ENCODE measurements at places on chromosomes 7 and 10.

GRCh38 chr7:4136036-4136435, 546.1 kb upstream of the FOXK1 start:
- DNase-seq = no peak

DNA sequence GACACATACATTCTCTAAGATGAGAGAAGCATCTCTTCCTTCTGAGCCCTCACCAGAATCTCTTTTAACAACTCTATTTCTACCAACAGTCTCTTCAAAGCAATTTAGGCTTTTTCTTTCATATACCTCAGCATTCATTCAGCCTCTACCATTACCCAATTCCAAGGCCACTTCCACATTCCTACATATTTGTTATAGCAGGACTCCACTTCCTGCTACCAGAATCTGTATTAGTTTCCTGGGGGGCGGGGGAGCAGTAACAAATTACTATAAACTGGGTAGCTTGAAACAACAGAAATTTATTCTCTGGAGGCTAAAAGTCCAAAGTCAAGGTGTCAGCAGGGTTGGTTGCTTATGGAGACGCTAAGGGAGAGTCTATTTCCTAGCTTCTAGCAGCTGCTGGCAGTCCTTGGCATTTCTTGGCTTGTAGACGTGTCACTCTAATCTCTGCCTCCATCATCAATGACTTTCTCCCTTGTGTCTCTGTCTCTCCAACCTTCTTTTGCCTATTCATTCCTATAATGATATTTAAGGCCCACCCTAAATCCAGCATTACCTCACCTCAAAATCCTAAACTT, 7.4 kb downstream of the PRPS1L1 start:
- no peak for DNase-seq

DNA sequence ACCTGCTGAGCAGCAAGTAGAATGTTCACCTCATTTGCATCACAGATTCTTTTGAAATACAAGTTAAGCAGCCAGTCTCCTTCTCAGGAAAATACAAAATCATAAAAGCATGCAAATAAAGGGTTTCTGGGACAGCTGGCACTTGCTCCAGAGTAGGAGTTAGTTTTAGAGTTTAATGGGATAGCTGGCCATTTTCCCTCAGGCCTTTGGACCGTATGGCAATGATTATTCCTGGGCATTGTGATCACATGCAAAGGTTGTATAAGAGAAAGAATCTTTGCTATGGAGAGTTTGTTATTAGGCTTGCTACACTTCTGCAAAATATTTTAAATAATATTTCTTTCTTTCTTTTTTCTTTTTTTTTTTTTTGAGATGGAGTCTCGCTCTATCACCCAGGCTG, 240.8 kb downstream of the CDK14 start:
- DNase-seq = no peak

GRCh38 chr7:20217193-20217948, at the start of gene MACC1:
Gene MACC1 (minus strand): TSS chr7:20217384. CDS start chr7:20161862, 55,522 bp downstream.
- DNase-seq = peak; percentile 53

- DNase-seq = no peak
Measured at GRCh38 chr10:119350502-119351097, 143.2 kb downstream of the GRK5 start.

Data from kidney epithelial cell (primary cell).